ENCODE measurements at places on chromosomes 2 and 18.

GRCh38 chr2:187509667-187510417 lies 44.4 kb downstream of the TFPI start:
- no peak for DNase-seq

GRCh38 chr2:118906186-118906585 lies 35.8 kb upstream of the MARCO start:
- no peak for DNase-seq

DNA sequence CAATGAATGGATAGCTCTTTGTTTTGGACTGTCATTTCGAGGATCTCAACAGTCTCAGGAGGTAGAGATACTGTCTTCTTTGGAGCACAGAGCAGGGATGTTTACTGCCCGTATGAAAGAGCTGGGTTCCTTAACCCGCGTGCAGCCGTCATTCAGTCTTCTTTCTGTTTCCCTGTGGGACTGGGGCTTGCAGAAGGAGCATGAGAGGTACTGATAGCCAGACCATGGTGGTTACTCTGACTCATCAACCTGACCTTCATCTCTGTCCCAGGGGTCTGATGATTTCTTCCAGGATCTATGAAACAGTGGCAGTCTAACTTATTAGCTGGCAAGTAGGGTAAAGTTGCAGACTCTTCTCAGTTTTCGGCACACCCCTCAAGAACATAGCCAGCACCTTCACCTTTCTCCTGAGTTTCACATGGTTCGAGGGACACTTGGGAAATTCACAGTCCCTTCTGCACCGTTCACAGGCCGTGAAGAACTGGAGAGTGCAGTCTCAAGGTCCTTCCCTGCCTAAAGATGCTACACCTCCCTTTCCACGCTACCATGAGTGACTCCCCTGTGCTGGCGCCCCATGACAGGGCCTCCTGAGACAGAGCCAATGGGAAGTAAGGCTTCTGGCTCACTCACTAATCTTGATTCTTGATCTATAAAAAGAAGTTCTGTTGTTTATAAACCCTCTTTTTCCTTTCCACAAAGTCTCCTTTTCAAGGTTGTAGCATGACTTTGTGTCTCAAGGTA lies 226.2 kb downstream of the MC4R start:
- no peak for DNase-seq

- no peak for DNase-seq
Measured at GRCh38 chr2:176193048-176193447, 4.6 kb downstream of the HOXD1 start.

DNA sequence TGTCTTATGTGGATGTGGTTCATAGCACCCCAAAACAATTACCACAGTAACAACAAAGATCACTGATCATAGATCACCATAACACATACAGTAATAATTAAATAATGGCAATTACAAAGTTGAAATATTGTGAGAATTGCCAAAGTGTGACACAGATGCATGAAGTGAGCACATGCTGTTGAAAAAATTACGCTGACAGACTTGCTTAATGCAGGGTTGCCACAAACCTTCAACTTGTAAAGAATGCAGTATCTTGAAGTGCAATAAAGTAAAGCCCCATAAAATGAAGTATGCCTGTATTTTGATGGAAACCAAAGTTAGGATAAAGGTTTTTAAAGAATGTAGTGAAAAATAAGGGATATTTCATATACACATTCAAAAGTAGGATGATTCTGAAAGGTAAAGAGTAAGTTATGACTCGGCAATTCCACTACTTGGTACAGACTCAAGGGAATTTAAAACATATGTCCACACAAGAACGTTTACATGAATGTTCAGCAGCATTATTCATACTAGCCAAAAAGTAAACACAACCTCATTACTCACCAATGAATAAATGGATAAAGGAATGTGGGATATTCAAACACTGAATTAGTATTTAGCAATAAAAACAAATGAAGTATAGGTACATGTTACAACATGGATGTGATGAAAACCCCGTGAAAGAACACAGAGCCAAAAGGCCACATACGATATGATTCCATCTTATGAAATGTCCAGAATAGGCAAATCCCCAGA lies 61.6 kb downstream of the SCN9A start:
- DNase-seq: no peak

GRCh38 chr18:37483221-37483971 lies 82.2 kb downstream of the CELF4 start:
- no peak for DNase-seq

DNA sequence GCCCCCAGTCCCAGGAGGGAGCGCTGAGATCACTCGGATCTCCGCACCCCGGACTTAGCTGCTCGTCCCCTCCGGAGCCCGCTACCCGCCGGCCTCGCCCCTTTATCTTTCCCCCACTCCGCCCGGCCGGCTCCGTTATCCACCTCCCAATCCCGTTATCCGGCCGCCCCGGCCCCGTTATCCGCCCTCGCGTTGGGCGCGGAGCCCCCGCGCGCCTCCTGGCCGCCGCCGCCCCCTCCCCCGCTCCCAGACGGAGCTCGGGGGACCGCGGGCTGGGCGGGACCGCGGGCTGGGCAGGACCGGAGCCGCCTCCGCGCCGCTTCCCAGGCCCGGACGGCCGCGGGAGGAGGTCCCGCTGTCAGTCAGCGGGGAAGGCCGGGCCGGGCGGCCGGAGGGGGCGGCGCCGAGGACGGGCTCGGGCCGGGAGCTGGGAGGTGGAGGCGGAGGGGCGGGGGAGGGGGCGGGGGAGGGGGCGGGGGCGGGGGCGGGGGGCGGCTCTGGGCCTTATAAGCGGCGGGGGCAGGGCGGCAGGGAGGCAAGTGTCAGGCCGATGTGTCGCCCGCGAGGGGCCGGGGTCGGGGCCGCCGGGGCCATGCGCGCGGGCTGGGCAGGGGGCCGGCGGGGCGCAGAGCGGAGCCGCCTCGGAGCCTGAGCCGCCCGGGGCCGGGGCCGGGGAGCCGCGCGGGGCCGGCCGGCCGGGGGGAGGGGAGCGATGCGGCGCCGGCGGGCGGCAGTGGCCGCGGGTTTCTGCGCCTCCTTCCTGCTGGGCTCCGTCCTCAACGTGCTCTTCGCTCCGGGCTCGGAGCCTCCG lies at the start of gene PKDCC:
Gene PKDCC (plus strand): TSS at position 534 of the 811 bp plus-strand sequence. CDS start 179 bp downstream, at position 713.
- peak; percentile 46 for DNase-seq

- no peak for DNase-seq
Measured at GRCh38 chr2:168961450-168962229, 60.5 kb downstream of the G6PC2 start.

- DNase-seq: no peak
Measured at GRCh38 chr2:196587056-196587455, 52.5 kb upstream of the CCDC150 start.

- no peak for DNase-seq
Measured at GRCh38 chr2:85889627-85890281, 964 bp upstream of the ST3GAL5 start.

DNA sequence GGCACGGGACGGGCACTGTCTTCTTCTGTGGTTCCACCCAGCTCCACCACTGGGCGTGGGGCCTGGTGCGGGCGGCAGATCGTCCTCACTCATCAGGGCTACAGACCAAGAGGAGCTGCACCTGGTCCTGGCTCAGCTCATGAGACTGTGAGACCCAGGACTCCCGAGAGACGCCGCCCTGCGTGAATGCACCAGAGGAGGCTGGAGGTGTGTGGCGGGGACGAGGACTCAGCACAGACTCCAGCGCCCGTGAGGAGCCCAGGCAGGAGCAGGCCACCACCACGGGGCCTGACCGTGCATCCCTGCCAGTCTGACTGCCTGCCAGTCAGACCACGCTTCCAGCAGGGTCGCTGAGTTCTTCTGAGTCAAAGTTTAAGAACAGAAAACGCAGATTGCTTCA lies 112.5 kb upstream of the SALL3 start:
- DNase-seq: no peak

- DNase-seq: no peak
Measured at GRCh38 chr2:207432453-207432852, 97.3 kb upstream of the CREB1 start.

- DNase-seq: no peak
Measured at GRCh38 chr2:85961754-85962153, 73.0 kb upstream of the ST3GAL5 start.

DNA sequence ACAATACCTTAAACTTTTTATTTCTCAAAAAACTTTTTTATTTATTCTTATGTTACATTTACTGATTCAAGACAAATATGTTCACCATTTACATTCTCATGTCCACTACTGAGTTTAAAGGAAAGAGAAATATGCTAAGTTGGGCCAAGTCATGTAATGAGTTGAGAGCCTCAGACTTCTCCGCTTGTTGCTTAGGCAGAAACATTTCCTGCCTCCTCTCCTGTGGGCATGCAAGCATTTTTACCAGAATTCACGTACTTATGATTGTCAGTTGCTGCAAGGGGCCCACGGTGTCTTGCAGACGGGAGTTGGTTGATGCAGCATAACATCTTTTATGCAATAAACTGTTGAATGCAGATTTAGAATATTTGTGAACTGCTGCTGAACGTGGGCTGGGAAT lies 51.8 kb downstream of the MYO1B start:
- DNase-seq: no peak
